AG08395 (cell line): ENCODE measurements at places on chromosomes 6 and 20.
A peak's percentile ranks its signal among the peaks of the same experiment; 100 is the strongest.

DNA sequence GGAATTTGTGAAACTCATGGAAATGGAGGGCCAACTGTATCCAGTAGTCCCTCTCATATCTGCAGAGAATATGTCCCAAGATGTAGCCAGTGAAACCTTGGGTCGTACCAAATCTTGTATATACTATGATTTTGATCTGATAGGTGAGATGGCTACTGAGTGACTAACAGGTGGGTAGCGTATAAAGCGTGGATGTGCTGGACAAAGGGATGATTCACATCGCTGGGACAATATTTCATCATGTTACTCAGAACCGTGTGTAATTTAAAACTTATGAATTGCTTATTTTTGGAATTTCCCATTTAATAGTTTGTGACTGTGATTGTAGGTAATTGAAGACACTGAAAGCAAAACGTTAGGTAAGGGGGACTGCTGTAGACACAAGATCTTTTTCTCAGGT lies 144.1 kb downstream of the SMAP1 start:
- DNase-seq: no peak

- no peak for DNase-seq
These were observed 15.7 kb upstream of the LAMA4 start for GRCh38 chr6:112269979-112270566.

- no peak for DNase-seq
These were observed 142.9 kb downstream of the HACE1 start for GRCh38 chr6:104716858-104717257.

DNA sequence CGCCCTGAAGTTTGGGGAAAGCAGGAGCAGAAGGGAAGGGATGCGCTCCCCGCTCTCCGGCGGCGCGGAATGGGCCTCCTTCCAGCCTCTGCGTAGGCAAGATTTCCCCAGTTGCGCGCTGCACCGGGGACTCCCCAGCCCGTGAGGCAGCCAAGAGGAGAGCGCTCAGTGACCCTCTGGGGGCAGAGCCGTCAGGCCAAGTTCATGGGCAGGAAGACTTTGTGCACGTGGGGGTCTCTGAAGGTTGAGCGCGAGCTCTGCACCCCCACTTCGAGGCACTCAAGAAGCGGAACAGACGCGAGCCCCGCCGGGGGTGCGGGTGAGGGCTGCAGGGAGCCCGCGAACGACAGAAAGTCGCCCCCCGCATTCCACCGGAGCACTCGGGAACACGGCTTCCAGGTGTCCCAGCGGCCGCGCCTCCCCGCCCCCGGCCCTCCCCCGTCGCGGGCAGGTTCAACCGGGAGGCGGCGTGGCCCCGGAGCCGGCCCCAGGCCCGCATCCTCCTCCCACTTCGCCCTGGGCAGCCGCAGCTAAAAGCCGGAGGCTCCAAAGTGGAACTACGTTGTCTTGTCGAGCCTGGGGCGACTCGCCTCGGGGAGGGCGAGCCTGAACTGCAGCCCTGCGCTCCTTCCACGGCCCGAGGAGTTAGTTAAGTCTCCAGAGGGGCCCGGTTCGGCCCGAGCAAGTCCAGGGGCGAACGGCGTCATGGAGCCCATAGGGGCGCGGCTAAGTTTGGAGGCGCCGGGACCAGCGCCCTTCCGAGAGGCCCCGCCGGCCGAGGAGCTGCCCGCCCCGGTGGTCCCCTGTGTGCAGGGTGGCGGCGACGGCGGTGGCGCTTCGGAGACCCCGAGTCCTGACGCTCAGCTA lies at the start of gene PPP1R3G:
TSS of gene PPP1R3G (plus strand) at position 561 of the 867 bp plus-strand sequence. CDS start at position 706, 145 bp downstream.
- peak; percentile 47 for DNase-seq

GRCh38 chr20:5678777-5679176 lies 71.4 kb upstream of the SHLD1 start:
- no peak for DNase-seq

GRCh38 chr6:16974387-16974673 lies 127.5 kb upstream of the STMND1 start:
- no peak for DNase-seq

DNA sequence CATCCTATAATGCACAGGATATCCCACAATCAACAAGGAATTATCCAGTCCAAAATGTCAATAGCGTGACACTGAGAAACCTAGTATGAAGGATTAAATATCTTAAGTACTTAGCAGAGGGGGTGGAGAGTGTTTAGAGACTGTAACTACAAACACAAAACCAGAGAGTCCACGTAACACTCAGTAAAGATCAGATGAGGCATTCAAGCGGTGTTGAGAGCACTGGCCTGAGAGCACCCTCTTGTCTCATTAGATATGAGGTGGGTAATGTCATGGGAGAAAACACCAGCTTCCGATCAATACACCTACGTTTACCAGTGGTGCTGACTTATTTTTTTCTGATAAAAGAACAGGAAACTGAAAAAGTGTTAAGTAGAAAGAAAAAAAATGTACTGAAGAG lies 2.3 kb downstream of the FAM184A start:
- DNase-seq: no peak

DNA sequence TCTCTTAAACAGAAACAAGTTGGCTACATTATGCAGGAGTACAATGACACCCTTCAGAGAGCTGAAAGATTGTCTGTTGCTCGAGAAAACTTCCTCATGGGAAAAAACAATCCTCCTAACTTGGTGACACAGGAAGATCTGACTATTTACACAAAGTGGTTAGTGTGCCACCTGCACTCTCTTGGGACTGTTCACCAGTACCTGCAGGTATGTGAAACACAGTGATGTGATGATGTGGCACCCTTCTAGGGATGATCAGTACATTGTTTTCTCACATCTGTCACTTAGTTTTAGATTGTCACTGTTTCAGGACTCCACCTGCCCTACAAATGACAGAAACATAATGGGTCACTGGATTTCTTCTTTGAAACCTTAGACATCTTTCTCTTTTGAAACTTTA lies 101.8 kb downstream of the CEP57L1 start:
- no peak for DNase-seq

GRCh38 chr6:56440551-56440981 lies 193.2 kb upstream of the COL21A1 start:
- DNase-seq: no peak

DNA sequence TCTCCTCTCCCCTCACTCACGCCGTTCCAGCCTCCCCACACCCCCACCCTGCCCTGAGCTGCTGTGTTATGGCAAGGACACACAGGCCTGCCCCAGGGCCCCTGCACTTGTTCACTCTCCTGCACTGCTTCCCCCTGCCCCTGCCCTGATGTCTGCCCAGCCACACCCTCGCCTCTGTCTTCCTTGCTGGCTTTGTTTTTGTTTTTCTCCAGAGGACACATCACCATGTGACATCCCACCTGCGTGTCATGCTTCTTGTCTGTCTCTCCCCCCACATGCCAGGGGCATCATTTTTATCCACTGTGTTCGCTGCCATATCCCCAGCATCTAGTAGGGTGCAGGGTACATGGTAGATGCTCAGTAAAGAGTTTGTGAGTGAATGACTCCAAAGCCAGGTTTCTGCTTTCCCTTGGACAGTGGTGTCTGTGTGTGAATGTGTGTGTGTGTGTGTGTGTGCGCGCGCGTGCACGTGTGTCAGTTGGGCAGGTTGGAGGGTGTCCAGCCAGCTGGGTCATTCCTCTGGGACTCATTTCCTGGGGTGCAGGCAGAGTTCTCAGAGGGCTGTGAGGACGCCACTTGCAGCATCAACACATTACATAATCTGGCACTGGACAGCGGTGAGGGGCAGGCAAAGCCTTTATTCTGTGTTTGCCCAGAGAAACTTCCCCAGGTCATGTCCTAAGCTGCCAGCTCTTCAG lies 60.6 kb downstream of the STK35 start:
- no peak for DNase-seq

GRCh38 chr6:15722731-15723130 lies 59.9 kb upstream of the DTNBP1 start:
- DNase-seq: no peak

DNA sequence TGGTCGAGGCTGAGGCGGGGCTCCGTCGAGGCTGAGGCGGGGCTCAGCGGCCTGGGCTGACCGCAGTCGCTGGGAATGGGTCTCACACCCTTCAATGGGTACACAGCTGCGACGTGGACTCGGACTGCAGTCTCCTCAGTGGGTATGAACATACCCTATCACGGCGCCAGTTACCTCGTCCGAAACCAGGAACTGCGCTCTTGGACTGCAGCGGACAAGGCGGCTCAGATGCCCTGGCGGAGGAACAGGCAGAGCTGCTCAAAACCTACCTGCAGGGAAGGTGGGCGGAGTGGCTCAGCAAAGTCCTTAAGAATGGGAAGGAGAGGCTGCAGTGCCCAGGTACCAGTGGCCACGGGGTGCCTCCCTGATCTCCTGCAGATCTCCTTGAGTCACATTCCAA lies 14.2 kb downstream of the HLA-A start:
- no peak for DNase-seq

GRCh38 chr6:71364889-71365542 lies 76.4 kb downstream of the OGFRL1 start:
- no peak for DNase-seq

- no peak for DNase-seq
These were observed at the start of gene BMP5 for GRCh38 chr6:55875400-55875799. BMP5 (minus strand) TSS chr6:55875590; CDS start chr6:55874865, 725 bp downstream.

- no peak for DNase-seq
These were observed 15.7 kb upstream of the NHSL1 start for GRCh38 chr6:138514860-138515540.

DNA sequence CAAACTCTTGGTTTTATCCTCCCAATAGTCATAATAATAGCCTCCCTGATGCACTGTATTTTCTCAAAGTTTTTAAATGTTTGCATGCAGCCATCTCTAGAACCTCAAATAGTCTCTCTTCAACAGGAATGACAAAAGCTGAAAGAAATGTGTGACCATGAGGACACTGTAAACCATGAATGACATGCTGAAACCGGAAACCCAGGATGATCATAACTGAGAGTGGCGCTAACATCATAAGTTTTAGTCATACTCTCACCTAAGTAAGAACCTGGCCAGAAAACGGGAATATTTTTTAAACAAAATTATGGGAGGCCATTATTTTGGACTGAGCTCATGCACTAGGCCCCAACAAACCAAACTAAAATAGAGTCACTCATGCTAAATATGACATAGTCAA lies 278.4 kb upstream of the STXBP5 start:
- DNase-seq: no peak

GRCh38 chr20:36094497-36094896 lies 60.0 kb upstream of the EPB41L1 start:
- DNase-seq: peak; percentile 45

GRCh38 chr6:87705070-87705691 lies 3.1 kb upstream of the AKIRIN2 start:
- no peak for DNase-seq

GRCh38 chr6:101818051-101818450 lies 424.5 kb downstream of the GRIK2 start:
- DNase-seq: no peak

GRCh38 chr6:20085817-20086216 lies 126.5 kb downstream of the MBOAT1 start:
- DNase-seq: no peak

GRCh38 chr6:35681298-35681697 lies 7.4 kb downstream of the FKBP5 start:
- no peak for DNase-seq

- DNase-seq: peak; percentile 4
These were observed 493.5 kb downstream of the TFAP2A start for GRCh38 chr6:9921366-9921765.

- DNase-seq: peak; percentile 85
These were observed 10.6 kb downstream of the NOL4L start for GRCh38 chr20:32574296-32575226.

DNA sequence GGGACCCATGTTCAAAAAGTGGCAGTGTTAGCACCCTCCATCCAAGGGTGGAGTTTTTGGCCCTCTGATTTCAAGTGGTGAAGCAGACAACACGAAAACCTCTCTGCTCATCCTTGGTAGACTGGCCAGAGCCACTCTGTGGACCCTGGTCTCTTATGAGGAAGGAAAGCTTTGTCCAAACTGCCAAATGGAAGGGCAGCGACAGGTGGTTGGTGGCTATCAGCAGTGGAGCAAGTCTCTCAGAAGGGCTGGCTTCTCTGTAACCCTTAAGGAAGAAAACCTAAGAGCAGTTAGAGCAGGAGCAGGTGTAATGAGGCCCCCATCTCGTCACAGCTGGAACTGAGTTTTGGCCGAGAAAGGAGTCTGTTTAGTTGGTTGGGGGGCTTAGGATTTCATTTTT lies 155.8 kb downstream of the SLC16A10 start:
- no peak for DNase-seq

DNA sequence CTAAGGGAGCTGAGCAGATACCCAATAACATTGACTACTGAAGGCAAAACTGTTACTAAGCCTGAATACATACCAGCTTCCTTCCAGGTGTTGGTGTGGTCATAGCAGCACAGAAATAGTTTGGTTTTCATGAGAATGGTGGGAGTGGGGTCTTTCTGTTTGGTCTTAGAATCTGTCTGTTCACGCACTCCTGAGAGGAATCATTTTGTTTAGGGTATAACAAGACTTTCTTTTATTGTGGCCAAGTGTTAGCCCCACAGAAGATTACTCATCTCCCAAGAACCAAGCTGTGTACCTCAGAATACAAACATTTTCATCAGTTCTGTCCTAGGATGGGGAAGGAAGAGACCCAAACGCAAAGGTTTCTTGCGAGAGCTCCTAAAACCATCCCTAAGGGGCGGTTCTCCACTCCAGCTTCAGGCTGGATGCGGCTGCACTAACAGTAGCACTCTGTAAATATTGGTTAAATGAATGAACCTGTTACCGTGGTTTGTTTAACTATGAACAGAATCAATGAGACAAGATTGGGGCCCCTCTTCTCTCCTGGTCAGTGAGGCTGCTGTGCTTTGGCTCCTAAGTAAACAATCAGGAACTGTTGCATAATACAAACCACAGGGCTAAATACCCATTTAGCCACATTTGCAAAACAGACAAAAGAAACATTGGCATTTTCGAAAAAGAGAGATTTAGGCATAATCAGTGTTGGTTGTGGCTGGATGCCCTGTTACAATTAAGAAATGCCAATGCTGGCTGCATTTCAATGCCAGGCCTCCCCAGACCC lies 44.9 kb downstream of the SNAP25 start:
- peak; percentile 12 for DNase-seq

DNA sequence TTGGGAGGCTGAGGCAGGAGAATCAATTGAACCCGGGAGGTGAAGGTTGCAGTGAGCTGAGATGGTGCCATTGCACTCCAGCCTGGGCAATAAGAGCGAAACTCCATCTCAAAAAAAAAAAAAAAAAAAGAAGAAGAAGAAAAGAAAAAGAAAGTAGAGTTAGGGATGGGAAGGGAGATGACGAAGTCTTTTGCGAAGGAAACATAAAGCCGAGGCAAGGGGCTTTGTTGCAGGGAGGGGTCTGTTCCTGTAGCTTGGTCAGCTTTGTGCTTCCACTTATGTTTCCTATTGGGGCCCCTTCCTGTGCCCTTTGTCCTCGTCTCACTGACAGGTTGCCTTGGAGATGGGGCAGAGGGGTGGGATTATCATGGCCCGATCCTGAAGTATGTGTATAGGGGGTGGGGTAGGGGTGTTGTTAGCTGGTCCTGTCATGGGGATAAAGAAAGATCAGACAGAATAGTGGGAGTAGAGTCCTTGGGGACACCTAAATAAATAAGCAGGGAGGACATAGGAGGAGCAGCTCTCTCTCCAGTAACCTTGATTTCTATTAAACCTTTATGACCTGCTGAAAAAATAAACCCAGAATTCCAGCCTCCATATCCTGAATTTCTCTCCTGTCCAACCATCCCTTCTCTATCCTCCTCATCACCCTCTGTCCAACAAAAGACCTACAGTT lies 1.1 kb upstream of the CLIC1 start:
- DNase-seq: no peak
